ENCODE measurements at places on chromosomes 5 and 9. TPM values are rescaled to one million over a fixed set of nuclear protein-coding genes. Genes with fewer than 3 reads are reported as not detected.

EGFL7 gene
- total RNA-seq, result 17.7 TPM

NUTM2F gene
- not detected for total RNA-seq

GBGT1 gene
- total RNA-seq, result 3.0 TPM

CTSV gene
- total RNA-seq, result 8.3 TPM

OR1Q1 gene
- not detected for total RNA-seq

CNTNAP3B gene
- total RNA-seq, result 11.6 TPM

C8G gene
- total RNA-seq, result not detected

PDE6A gene
- total RNA-seq, result 2.9 TPM

FCHSD1 gene
- total RNA-seq, result 40.1 TPM

NFIB gene
- 127 TPM for total RNA-seq

EQTN gene
- 0.97 TPM for total RNA-seq

- DNase-seq, result no peak
- H3K4me3 ChIP-seq, result no peak overlapping the region
- H3K4me1 ChIP-seq, result peaks cover 79% of the 10 kb centered on the region
- H3K27me3 ChIP-seq, result no peaks in the 10 kb centered on the region
- H3K27ac ChIP-seq, result peak overlapping the region; percentile 42
- no peaks in the 10 kb centered on the region for H3K36me3 ChIP-seq
Observed at GRCh38 chr5:107469485-107470294, 201.0 kb downstream of the EFNA5 start.

GRCh38 chr5:128636361-128636760, 98.3 kb upstream of the FBN2 start:
- H3K4me3 ChIP-seq, result no peak overlapping the region
- no peaks in the 10 kb centered on the region for H3K36me3 ChIP-seq
- no peaks in the 10 kb centered on the region for H3K27me3 ChIP-seq
- DNase-seq, result no peak
- H3K4me1 ChIP-seq, result no peaks in the 10 kb centered on the region

DNA sequence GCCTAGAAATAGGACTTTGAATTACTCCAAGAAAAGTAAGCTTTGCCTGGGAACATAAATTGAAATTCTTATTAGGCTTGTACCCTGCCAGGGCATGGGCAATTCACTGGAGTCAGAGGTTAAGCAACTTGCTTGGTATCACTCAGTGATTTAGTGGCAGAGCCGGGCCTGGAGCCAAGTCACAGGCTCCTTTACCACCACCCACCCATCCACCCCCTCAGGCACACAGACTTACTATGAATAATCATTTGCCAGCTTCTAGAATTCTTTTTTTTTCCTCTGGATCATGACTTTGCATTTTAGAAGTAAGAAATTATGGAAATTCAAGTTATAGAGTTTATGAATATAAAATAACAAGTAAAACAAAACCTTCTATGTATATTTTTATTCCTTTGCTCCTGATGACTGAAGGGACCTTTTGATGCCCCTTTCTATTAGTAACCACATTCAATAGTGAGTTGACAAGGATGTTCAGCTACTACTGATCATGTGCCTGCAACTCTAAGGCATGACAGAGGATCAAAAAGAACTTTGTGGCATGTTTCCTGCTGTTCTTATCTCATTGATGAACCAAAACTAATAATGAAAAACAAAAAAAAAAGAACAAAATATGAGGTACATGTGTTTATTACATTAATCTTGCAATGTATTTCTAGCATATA, 614.7 kb downstream of the TLR4 start:
- H3K27ac ChIP-seq, result no peak overlapping the region
- DNase-seq, result no peak
- H3K27me3 ChIP-seq, result no peaks in the 10 kb centered on the region
- H3K4me3 ChIP-seq, result no peak overlapping the region

DNA sequence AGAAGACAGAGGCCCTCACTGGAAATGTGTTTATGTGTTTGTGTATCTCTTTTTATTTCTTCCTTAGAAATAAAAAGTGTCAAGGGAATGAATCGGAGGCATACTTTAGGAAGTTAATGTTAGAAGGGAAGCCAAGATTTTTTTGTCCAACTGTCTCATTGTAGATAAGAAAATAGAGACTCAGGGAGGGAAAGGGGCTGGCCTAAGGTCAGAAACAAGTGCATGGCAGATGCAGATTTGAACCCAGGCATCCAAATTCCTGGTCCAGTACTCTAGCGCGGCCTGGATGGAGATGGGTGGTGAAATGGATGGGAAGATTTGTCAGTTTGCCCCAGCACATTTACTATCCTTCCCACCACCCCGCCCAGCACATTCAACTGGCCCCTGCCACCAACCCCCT, 19.8 kb upstream of the TNIP1 start:
- peaks cover 2% of the 10 kb centered on the region for H3K36me3 ChIP-seq
- peaks cover 3% of the 10 kb centered on the region for H3K4me1 ChIP-seq
- no peak overlapping the region for H3K4me3 ChIP-seq
- H3K27ac ChIP-seq, result no peak overlapping the region
- no peak for DNase-seq

GRCh38 chr5:153459051-153459743, 31.3 kb upstream of the GRIA1 start:
- DNase-seq, result no peak
- H3K27ac ChIP-seq, result no peak overlapping the region
- H3K4me1 ChIP-seq, result no peaks in the 10 kb centered on the region
- H3K36me3 ChIP-seq, result no peaks in the 10 kb centered on the region

GRCh38 chr5:1652873-1653697, 129.3 kb upstream of the LPCAT1 start:
- H3K27me3 ChIP-seq, result peaks cover 63% of the 10 kb centered on the region
- no peak for DNase-seq
- no peaks in the 10 kb centered on the region for H3K36me3 ChIP-seq
- peak overlapping the region; percentile 34 for H3K4me3 ChIP-seq

- no peaks in the 10 kb centered on the region for H3K36me3 ChIP-seq
- H3K27me3 ChIP-seq, result no peaks in the 10 kb centered on the region
- no peak for DNase-seq
- H3K27ac ChIP-seq, result no peak overlapping the region
Observed at GRCh38 chr9:133910855-133911514, 81.1 kb downstream of the VAV2 start.

GRCh38 chr9:71911908-71912335, 483 bp downstream of the C9orf85 start:
- H3K4me3 ChIP-seq, result peak overlapping the region; percentile 89
- no peak for DNase-seq
- H3K4me1 ChIP-seq, result peaks cover 40% of the 10 kb centered on the region
- no peaks in the 10 kb centered on the region for H3K36me3 ChIP-seq
- H3K27me3 ChIP-seq, result no peaks in the 10 kb centered on the region

DNA sequence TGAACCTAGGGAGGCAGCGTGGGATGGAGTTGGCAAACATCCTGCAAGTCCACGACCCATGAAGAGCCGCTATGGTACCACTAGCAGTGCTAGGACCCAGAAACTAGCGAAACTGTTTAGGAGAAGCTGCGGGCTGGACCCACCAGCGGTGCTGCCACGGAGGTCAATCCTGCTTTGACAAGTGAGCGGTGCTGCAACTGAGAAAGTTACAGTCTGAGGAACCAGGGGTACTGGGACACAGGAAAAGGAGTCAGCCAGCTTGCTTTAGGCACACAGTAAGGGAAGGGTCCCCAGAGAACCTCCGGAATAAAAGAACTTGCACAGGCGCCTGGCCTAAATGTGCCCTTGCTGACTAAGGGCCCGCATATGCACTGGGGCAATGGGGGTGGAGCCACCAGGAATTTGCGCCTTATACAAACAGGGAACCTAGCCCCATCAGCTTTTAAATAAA, 23.6 kb upstream of the ANXA2R start:
- no peaks in the 10 kb centered on the region for H3K36me3 ChIP-seq
- no peak for DNase-seq
- H3K27me3 ChIP-seq, result no peaks in the 10 kb centered on the region
- H3K4me3 ChIP-seq, result peak overlapping the region; percentile 74
